ENCODE measurements at places on chromosomes 13 and 19.

GRCh38 chr19:2759965-2760364, 20.1 kb upstream of the SLC39A3 start:
- no peak for DNase-seq

- peak; percentile 29 for DNase-seq
Observed at GRCh38 chr13:99354371-99354951, 47.3 kb upstream of the GPR183 start.

GRCh38 chr19:23991170-23991569, 76.5 kb downstream of the ZNF726 start:
- DNase-seq, result no peak

DNA sequence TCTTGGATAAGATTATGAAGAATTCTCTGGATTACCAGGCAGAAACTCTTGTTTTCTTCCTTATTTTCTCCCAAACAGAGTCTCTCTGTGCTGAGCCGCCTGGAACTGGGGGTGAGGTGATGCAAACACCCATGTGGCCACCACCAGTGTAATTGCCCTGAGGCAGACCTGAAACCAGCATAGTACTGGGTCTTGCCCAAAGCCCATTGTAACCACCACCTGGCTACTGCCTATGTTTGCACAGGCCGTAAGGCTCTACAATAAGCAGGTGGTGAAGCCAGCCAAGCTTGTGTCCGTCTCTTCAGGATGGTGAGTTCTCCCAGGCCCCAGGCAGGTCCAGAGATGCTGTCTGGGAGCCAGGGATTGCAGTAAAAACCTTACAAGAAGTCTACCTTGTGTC, 18.9 kb upstream of the KBTBD7 start:
- no peak for DNase-seq

DNA sequence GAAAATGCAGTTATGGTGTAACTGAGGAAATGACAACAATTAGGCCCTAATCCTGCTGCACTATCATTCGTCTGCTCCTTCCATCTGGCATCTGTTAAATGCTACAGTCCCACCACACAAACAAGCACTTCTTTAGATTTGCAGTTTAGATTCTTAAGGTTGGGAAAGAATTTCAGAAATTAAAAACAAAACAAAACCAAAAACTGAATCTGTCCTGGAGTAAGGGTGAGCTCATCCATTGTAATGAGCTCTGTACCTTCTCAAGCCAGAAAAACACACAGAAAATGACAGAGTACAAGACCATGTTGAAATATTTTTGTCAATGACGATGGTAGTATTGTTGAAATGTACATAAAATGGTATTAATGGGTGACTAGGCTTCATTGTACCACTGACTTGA, 28.3 kb downstream of the SMAD9 start:
- DNase-seq, result no peak

GRCh38 chr13:23714672-23715071, 144.5 kb downstream of the TNFRSF19 start:
- DNase-seq, result no peak

- no peak for DNase-seq
Observed at GRCh38 chr19:47813304-47813994, 8.3 kb upstream of the CRX start.

DNA sequence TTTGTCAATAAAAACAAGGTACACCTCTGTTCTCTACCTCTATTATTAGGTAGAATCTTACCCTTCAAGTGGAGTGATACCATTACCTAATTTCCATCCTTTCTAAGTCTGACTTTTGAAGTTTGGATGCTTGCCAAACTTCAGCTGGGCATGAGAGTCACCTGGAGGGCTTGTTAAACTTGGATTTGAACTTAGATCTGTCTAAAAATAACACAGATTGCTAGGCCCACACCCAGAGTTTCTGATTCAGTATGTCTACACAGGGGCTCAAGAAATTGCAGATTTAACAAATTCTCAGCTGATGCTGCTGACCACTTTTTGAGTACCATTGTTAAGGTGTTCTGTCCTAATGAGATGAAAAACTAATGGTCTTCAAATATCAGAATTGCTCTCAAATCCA, 512.2 kb downstream of the LMO7 start:
- DNase-seq, result no peak

DNA sequence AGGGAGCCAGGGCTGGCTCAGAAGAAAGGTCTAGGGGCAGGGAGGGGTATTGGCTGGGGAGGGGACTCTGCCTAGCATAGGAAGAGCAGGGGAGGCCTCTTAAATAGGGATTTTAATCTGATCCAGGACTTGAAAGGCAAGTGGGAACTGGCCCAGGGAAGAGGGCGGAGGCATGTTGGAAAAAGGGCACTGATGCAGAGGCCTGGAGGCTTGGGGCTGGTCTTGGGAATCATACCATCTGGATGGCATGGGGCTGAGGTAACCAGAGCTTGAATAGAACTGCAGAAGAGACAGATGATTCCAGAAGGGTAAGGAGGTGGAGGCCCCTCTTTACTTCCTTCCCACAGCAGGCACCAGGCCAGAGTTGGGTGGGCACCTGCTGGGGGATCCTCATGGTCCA, 29.1 kb downstream of the CERS4 start:
- no peak for DNase-seq
